Activated B cell treated with CpG ODN at 0.5 μM for 24 hours (primary cell): ENCODE measurements at places on chromosomes 2 and 18.
A peak's percentile ranks its signal among the peaks of the same experiment; 100 is the strongest.

DNA sequence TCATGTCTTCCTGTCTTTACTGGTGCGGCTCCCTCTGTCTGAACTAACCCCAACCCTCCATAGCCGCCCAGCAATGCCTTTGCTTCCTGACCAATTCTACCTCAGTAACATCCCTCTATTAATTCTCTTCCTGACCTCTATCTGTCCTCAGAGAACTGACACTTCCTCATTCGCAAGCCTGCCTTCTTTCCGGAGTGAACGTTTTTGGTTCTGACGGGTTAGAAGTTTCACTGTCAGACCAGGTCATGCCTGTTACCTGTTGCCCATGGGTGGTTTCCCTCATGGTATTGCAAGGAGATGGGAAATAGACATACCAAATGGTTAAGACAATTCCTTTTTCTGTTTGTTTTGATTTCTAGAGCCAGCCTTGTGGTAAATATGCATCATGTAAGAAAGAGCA is 453.4 kb upstream of the SLC14A2 start:
- DNase-seq = no peak

DNA sequence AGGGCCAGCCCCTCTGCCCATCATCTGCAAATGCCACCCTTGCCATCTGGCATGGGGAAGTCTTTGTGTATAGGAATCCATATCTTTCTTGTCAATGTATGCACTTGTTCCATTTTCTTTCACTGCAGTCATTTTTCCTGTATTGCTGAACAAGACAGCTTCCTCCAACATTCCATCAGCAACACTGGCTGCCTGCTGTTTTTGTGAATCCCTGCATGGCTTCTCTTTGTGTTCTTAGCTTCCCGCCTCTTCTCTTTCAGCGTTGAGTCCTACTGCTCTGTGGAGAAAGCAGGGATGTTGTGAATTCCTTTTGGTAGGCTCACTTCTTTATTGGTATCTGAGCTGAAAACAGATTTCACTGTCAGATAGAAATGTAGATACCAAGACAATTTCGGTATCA is 150.0 kb downstream of the LPIN1 start:
- no peak for DNase-seq

DNA sequence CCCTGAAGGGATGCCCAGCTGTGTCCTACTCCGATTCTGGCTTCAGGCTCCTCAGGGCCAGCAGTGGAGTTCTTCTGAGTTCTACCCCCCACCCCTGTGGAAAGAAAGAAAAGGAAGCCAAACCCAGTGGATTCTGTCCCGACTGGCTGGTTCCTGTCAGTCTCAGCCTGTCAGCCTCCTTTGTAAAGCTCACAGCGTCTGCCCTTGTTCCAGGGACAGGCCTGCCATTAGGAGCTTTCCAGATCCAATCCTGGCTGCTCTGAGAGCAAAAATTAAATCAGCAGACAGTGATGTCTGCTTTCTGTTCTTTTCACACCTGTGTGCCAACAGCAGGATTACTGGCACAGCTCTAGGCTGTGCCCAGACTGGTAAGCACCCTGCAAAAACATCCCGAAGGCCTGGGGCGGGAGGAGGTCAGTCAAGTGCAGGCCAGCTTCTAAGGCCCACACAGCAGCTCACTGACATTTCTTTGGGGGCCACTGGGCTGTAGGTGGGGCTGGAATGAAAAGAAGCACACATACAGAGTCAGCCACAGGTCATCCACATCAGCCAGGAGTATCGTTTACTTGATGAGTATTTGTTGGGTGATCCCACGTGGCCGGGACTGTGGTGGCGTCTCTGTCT is 69.1 kb downstream of the EHD3 start:
- DNase-seq = no peak

DNA sequence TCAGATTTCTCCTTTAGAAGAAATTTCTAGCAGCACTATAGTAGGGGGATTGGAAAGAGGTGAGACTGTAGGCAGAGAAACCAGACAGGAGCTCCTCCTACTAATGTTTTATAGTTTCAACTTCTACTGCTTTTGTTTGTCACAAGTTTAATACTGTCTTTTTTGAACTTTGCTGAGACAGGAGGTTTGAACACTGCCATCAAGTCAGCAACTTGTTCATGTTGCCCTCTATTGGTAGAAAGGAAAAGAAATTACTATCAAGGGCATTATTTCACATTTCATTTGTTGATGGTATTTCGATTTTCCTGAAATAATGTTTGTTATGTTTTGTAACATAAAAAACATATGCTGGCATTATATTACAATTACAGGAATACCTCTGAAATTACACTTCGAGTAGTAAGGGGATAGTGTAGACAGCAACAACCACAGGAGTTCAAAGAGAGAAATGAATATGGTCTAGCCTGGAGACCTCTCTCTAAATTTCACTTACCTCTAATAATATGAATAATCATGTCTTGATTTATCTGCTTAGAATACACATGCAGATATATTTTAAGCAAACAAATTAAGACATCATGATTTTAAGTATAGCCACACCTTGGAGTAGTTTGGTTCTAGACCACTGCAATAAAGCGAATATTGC is 12.4 kb upstream of the CCDC88A start:
- no peak for DNase-seq

- DNase-seq = no peak
Observed at GRCh38 chr2:216936954-216937357, 77.1 kb upstream of the TNP1 start.

DNA sequence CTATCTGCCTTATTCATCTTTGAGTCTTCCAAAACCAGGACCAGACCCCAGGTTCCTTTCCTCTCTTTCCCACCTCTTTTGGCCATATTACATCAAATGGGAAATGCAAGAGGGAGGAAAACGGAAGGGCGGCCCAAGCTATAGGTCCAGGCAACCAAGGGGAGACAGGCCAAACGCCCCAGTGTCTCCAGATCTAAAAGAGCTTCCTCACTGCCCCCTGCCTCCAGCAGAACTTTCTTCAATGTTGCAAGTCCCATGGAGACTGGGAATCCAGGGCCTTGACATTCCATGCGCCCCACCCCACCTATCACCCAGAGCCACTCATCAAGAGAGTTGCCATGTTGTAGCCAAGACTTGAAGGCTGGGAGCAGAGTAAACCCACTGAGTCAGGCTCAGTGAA is 15.4 kb downstream of the TNS1 start:
- DNase-seq = no peak

DNA sequence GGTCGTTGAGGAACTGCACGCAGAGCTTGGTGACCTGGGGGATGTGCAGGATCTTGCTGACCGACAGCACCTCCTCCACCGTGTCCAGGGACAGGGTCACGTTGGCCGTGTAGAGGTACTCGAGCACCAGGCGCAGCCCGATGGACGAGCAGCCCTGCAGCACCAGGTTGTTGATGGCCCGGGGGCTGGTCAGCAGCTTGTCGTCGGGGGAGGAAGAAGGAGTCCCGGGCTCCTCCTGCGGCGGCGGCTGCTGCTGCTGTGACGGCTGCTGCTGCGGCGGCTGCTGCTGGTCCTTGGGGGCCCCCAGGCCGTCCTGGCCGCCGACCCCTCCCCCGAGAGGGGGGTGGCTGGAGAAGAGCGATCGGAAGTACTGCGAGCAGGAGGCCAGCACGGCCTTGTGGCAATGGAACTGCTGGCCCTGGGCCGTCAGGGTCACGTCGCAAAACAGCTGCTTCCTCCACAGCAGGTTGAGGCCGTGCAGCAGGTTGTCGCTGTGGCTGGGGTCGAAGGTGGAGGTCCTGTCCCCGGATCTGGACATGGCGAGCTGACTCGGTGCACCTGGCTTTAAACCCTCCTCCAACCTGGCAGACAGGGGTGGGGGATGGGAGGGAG is 2.7 kb downstream of the KLHL14 start:
- DNase-seq = peak; percentile 47

DNA sequence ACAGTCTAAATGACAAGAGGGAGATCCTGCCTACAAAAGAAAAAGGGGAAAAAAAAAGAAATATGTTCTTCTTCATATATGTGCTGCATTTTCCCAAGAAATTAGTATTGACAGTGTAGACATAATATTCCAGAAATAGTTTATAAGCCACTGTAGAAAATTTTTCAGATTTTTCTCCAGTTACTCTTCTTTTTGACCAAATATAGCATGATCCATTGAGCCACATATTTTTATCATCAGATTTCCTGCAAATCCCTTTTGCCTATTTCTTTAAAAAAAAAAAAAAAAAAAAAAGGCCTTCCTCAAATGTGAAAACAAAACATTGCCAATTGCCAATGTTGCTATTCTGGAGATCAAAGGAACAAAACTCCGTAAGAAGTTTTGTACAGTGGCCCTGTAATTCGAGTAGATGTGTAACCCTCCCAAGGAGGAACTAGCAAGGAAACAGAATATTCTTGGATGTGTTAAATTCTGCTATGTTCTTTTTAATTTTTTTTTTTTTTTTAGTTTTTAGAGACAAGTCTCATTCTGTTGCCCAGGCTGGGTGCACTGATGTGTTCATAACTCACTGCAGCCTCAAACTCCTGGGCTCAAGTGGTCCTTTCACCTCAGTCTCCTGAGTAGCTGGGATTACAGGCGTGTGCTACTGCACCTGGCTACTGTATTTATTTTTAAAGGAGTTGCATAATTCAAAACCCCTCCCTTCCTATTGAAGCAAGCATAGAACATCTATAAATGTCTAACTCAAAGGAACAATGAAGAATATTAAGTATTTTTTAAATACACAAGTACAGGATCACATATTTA is 12.5 kb upstream of the CABYR start:
- DNase-seq = no peak

GRCh38 chr2:96157649-96158553 is 12.7 kb upstream of the DUSP2 start:
- peak; percentile 62 for DNase-seq

DNA sequence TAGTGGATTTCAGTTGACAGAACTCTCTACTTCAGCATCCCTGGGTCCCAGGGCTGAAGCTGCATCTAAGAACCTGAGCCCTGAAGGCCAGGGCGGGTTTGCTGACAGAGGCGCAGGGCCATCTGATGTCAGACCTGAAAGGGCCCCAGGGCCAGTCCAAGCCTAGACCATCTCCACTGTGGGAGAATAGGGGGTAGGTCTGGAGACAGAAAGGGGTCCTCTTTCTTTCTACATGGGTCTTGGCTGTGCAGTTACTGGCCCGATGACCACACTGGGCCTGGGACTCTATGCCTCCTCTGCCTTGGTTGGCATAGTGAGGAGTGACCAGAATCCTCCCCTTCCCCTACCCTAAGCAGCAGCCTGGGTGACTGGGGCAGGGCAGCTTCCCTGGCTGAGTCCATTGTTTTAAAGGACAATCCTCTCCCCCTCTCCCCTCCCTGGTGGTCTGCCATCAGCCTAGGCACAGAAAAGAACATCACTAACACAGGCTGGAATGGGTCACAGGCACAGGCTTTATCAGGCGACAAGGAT is 34.5 kb downstream of the HS1BP3 start:
- no peak for DNase-seq

DNA sequence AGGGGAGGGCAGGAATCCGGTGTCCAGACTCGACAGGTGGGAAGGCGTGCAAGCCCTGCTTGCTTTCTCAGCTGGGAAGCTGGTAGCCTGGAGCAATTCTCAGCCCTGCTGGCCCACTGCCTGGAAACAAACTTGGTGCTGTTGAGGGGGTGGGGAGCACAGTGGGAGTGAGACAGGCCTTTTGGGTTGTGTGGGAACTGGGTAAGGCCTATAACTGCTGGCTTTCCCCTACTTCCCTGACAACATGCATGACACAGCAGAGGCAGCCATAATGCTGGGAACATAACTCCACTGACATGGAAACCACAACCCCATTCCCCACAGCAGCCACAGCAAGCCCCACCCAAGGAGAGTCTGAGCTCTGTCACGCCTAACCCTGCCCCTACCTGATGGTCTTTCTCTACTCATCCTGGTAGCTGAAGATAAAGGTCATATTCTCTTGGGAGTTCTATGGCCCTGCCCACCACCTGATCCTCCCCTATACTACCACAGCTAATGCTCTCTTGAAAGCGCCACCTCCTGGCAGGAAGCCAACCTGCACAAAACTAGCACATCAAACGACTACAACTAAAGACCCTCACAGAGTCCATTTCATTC is 122.9 kb upstream of the ACVR1C start:
- DNase-seq = no peak

- no peak for DNase-seq
Observed at GRCh38 chr2:871175-871727, 79.4 kb upstream of the SNTG2 start.

GRCh38 chr18:68244786-68245185 is 470.1 kb downstream of the TMX3 start:
- DNase-seq = no peak

- no peak for DNase-seq
Observed at GRCh38 chr2:38074764-38075506, 1.0 kb downstream of the CYP1B1 start.

- no peak for DNase-seq
Observed at GRCh38 chr2:54855434-54855833, 132.0 kb downstream of the EML6 start.

GRCh38 chr2:25365241-25365640 is 23.5 kb upstream of the DNMT3A start:
- no peak for DNase-seq

DNA sequence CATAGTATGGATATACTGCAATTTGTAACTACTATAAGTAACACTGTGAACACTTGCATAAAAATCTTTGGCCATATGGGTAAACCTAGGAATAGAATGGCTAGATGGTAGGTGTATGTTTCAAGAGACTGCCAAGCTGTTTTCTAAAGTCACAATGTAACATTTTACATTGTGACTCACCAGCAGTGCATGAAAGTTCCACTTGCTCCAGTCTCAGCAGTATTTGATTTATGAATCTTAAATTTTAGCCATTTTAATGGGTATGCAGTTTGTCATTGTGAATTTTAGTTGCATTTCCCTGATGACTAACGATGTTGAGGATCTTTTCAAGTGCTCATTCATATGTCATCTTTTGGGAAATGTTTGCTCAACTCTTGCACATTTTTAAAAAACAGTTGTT is 86.1 kb downstream of the FARSB start:
- DNase-seq = no peak

DNA sequence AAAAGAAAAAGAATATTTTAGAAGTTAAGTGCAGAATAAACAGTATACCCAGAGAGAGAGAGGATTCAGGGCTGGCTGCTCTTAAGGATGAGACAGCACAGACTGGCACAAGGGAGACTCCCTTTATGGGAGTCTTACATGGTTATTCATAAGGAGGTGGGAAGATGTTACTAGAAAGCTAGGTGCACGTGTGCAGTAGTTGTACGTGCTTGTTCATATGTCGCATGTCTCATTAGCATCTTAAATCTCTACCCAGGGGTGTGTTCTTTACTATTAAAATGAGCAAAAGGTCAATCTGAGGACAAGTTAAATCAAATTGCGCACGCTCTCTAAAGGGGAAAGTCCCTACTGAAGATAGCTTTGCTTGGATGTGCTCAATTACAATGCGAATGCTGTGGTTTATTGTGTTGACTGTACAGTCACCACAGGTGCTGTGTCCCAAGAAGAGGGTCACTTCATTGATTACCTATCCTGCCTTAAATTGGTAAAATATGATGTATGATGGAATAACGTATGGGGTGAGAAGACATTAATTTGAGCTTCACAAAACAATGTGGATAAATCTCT is 368.0 kb upstream of the SPHKAP start:
- no peak for DNase-seq

GRCh38 chr18:3491981-3492555 is 42.1 kb downstream of the TGIF1 start:
- DNase-seq = no peak
